Activated CD4-positive, alpha-beta T cell treated with anti-CD3 and anti-CD28 coated beads, Interleukin-2, Interleukin-6, amounts not matched to agents 100 ng/mL and 50 ng/mL, durations not matched to agents 16 hours and 8 hours (primary cell): ENCODE measurements at places on chromosomes 11 and 22.

DNA sequence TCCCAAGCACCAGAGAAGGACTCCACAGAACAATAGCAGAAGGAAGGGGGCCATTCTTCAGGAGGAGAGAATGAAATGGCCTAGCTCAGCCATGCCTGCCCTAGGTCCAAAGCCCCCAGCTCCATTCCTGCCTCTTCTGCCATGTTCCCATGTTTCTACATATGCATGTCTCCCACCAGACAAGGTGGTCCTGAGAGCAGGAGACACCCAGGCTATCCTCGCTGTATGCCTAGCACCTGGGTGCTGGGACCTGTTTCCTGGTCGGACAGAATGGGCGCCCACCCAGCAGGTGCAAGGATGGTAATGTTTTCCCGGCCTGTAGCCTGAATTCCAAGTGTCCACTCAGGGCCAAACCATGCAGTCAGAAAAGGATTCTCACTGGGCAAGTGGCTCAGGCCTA, 30.2 kb upstream of the SLC35C1 start:
- no peak for DNase-seq

GRCh38 chr11:11478687-11479086, 125.6 kb upstream of the CSNK2A3 start:
- DNase-seq: no peak

DNA sequence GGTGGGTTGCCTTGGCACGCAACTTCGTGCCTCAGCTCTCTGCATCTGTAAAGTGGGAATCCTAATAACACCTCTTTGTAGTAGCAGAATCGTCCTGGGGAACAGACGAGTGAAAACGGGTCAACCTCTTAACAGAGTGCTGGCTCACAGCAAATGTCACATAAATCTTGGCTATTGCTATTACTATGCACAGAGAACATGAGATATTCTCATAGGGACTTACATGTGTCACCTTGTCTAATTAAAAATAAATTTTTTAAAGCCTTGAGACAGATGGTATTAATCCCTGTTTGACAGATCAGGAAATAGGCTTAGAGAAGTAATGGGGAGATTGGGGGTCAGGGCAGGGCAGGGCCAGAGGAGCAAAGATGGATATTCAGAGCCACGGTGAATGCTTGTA, 44.3 kb upstream of the IGSF9B start:
- no peak for DNase-seq

GRCh38 chr11:122108192-122108799, 7.7 kb downstream of the BLID start:
- DNase-seq: peak; percentile 43

DNA sequence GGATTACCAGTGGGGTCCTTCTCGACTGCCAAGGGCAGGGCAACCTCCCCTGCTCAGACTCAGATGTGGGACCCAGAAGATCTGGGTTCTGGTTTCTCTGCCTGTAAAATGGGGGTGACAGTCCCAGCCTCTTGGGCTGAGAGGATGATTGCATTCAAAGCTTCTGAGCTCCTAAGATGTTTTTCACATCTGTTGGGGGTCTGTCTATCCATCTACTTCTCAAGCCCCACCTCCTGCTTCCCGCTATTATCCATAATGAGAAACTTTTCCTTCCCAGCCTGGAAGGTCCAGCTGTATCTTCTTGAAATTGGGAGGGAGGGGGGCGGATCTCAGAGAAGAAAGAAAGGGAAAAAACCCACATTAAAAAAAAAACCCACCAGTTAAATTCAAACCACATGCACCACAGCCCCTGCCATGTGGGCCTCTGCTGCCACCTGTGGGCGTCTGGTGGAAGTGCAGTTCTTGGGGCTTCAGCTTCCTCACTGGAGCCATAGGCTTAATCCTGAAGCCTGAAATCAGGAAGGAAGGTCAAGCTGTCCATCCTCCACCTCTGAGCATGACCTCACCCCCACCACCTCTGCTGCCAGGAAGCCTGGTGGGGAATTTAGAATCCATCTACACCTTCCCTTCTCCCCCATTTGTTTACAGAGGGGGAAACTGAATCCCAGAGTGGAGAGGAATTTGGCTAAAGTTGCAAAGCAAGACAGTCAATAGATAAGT, 27.3 kb downstream of the ARHGEF17 start:
- peak; percentile 83 for DNase-seq

GRCh38 chr22:38755911-38756532, at the start of gene SUN2:
SUN2 (minus strand) TSS chr22:38755998; CDS start chr22:38752628, 3,370 bp downstream.
- peak; percentile 96 for DNase-seq

DNA sequence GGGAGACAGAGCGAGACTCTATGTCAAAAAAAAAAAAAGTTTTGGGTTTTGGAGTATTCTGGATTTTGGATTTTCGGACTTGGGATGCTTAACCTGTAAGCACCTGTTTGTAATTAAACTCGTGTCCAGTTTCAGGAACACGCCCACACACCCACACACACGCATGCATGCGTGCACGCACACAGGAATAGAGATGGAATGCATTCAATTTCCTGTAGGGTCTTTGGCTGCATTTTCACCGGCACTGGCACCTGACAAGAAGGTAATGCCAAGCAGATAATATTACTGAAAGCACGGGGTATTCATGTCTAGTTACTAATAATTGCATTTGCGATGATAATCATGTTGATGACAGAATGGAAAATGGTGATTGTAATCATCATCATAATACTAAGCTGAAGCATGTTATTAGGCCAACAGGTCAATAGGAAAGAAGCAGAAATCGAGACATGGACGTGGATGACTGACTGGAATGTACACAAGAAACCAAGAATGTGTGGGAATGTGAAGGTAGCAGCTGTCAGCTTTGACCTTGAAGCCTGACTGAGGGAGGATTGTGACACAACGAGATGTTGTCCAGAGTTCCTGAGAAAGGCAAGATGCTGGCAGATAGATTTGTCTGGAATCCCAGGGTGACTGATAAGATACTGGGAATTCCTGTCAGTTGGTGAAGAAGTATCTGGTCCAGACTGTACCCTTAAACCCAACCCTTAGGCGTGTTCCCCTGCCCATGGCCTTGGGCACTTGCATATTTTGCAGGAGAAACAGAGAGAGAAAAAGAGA, 108.6 kb downstream of the SYN3 start:
- no peak for DNase-seq

- DNase-seq: no peak
Measured at GRCh38 chr11:44445500-44446365, 119.7 kb upstream of the CD82 start.

- DNase-seq: no peak
Measured at GRCh38 chr22:47148956-47149728, 386.7 kb downstream of the TBC1D22A start.

DNA sequence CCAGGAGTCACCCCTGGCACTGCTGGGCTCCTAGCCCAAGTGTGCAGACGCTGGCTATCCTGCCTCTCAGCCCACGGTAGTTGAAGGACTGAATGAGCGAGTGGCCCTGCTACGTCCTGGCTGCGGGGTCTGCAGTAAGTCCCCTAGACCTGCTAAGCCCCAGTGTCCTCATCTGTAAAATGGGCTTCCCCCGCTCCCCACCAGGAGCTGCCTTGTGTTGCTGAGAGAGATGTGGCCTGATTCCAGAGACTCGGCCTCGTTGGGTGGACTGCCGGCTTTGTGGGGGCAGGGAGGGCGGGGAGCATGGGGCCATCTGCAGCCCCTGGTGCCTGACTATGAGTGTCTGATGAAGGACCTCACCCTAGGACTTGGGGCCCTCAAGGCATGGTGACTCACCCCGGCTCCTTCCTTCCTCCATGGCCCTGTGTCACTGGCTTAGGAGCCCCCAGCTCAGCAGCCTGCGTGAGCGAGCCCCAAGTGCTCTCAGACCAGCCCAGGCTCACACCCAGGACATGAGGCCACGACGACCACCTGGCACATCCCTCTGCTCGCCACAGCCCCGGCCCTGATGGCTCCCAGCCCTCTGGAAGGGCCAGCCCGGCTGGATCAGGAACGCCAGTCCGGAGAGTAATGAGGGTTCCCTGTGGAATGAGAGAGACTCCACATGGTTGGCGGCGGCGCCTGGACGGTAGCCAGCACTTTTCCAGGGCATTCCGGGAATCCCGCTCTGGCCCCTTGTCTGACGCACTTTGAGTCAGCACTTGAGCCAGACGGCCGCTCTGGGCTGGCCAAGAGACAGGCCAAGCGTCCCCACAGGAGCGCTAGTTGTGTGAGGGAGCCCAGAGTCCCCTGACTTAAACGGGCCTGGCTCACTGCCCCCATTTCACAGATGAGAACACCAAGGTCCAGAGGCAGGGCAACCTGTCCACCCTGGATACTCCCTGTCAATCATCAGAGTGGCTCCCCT, 50.5 kb upstream of the SHISAL1 start:
- no peak for DNase-seq

DNA sequence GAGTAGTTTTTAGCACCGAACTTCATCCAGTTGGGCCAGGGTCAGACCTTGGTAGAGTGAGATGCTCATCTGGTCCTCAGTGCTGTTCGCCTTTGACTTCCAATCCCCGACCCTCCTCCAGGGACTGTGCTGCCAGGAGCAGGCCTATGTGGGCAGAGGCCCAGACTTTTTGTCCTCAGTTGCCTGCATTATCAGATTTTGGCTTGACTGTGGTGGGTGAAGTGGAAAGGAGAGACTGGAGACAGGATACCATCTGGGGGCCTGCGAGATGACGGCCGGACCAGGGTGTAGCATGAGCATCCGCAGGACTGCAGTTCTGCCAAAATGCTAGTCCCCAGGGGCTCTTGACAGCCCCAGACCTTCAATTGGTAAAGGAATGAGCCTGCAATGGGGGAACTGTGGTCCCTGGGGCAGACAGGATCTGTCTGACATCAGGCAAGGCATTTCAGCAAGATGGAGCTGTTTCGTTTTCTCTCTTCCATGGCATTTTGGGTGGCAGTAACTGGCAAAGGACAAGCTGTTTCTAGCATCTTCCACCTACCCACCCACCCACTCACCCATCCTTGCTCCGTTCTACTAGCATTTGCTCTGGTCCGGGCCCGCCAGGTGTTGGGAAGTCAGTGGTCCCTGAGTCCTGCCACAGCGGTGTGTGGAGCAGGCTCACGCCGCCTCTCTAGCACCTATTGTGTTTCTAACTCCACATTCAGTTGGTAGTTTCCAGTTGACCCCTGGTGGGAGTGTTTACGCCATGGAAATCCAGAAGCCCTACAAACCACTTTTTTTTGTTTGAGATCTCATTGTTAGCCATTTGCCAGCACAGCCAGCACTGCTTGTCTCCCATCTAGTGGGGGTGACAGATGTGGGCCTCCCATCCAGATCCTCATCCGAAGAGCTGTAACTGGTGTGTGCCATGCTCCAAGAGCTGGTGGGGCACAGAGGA, 53.5 kb downstream of the OTOG start:
- DNase-seq: no peak

- no peak for DNase-seq
Measured at GRCh38 chr22:23375031-23375827, 194.9 kb downstream of the BCR start.

DNA sequence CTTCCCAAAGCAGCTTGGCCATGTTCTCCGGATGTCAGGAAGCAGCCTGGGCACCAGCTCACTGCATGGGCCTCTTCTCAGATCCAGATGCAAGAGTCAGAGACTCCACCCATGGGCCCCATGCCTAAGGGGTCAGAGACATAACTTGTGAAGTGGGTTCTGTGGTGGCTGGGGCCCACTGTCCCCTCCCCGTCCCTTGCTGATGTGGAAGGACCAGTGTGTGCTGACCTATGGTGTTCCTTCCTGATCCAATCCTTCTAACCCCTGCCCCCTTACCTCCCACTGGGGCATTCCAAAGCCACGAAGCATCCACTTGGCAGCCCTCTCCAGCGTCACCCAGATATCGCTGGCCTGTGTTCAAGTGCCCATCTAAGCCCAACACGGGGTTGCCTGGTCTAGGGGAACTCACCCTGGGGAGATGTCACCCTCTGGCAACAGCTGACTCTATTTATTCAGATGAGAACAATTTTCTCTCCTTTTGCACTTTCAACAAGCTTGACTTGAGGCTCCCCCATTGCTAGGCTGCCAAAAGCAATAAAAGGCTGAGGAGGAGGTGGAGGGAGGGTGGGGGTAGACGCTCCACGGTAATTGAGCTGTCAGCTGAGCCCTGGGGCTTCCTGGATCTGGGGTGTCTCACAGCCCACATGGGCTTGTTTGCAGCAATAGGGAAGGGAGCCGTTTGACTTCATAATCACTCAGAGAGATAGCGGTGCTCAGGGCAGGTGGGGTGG, 158.5 kb downstream of the ADAMTS15 start:
- no peak for DNase-seq

DNA sequence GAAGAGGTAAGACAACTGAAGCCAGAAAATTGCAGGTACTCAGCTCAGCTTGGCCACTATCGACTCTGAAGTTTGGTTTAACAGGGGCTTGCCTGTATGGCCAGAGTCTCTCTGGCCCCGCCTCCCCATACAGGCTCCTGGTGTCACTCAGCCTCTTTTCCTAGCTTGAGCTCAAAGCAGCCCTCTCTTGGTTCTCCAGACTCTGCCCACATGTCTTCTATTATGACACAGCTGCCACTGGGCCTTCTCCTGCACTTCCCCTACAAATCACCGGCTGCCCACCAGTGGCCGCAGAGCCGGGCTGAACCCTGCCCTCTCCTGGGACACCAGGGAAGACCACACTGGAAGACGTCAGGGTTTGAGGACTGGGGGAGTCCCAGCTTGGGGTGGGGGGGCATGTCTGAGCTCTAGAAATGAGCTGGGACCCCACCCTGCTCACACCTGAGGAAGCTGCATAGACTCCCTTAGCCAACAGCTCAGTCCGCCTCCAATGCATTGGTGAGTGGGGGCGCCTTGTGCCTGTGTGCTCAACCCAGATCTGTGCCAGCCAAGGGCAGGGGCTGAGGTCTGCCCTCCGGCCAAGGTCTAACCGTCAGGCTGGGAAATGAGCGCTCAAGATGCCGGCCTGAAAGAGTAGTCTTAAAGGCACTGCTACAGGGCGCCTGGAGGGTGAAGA, 94.4 kb upstream of the LMO1 start:
- no peak for DNase-seq

GRCh38 chr11:36073411-36074203, 129.7 kb downstream of the LDLRAD3 start:
- DNase-seq: no peak

DNA sequence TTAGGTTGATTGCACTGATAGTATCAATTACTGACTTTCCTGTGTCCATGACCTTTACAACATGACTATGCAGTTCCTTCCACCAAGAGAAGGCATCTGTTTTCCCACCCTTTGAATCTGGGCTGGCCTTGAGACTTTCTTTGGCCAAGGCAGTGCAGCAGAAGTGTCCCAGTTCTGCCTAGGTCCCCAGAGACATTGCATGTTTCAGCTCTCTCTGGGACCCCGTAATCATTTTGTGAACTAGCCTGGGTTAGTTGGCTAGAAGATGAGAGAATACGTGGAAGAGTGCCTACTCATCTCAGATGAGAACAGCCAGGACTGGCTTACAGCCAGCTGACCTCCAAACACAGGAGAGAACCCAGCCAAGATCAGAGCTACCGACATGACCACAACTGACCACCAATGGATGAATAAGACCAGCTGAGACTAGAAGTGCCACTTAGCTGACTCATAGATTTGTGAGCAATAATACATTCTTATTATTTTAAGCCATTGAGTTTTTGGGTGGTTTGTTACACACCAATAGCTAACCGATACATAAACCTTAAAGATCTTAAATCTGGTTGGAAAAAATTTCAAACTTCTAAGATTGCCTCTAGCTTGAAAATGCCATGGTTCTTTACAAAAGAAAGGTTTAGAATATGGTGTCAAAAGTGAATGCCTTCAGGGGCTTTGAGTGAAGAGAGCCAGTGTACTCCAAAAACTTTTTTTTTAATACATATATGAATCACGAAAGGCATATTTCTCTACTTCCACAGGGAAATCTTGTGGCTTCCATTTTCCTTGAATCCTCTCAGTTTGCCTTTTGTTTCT, 145.2 kb downstream of the FBXO7 start:
- DNase-seq: no peak

- DNase-seq: no peak
Measured at GRCh38 chr11:69067200-69067599, 18.5 kb downstream of the TPCN2 start.

GRCh38 chr22:23138584-23139435, 3.0 kb downstream of the RSPH14 start:
- no peak for DNase-seq
